Daoy (cell line): ENCODE measurements at places on chromosomes 7 and 10. TPM values are rescaled to one million over a fixed set of nuclear protein-coding genes. Genes with fewer than 3 reads are reported as not detected.

- no peak for DNase-seq
These were observed 17.7 kb upstream of the NODAL start for GRCh38 chr10:70459061-70459773.

GRCh38 chr7:104679085-104679484, 334.9 kb upstream of the KMT2E start:
- DNase-seq, result peak; percentile 15

- DNase-seq, result no peak
These were observed 128.4 kb downstream of the MTERF1 start for GRCh38 chr7:91752102-91752501.

Gene DRGX
- not detected in 2 replicates for total RNA-seq

DNA sequence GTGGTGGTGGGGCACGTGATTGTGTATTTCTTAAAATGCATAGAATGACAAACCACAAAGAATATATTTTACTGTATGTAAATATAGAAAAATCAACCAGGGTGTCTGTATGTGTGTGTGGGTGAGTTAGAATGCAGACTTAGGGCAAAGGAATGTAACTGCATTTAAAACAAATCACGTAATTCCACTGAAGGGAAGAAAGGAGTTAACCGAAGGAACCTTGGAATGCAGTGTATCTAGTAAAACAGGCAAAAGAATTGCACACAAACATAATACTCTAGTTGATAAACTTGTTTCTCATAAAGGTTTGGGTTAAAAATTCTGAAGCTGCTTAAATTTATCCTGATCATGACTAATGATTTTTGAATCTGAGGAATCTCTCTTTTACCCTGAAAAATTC, 134.9 kb downstream of the ADRA2A start:
- no peak for DNase-seq

GRCh38 chr7:16428182-16428581, 6.8 kb upstream of the CRPPA start:
- no peak for DNase-seq

DNA sequence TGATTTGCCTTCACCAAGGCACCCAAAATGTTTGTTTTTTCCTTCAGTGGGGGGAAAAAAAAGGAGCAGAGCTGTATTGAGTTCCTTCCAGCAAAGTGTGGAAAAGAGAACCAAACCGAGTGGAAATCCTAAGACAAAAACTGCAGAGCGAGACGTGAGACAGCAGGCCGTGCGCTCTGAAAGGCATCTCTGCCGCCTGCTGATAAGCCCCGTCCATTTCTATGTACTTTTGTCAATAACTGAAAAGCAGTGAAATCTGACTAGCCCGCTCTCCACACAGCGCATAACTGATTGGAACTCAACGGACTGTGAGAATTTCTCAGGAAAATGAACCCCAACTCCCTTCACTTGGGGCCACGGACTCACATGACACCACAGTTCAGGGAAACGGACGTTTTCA, 83.2 kb downstream of the COBL start:
- no peak for DNase-seq

DNA sequence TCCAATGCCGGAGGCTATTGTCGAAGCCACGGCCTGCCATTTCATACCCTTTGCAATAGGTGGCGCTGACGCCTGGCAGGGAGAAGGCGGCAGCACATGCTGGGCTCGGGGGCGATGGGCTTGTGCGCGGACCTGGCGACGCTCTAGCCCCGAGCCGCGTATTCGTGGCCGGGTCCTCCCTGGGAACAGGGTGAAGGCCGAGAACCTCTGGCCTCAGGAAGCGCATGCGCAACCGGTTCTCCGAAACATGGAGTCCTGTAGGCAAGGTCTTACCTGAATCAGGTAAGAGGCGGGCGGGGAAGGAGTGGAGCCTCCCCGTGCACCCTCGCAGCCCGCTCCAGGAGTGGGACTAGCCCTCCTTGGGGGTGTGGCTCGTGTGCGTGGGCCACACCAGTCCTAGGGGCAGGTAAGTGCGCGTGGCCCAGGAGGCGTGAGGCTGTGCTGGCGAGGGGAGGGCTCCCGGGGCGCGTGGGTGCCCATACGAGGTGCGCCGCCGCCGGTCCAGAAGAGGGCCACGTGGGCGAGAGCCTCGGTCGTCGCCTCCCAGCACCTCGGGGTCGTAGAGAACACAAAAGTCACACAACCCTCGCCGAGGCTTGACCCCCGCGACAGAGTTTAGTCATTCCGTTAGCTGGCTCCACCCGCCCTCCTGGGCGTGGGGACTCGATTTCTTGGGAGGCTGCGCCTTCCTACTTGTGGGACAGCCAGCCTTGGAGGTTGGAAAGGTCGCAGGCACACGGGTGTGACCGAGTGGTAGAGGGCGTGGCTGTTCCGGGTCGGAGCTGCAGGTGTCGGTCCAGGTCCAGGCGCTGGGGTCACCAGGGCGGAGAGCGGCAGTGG, 5.6 kb upstream of the MEST start:
- DNase-seq, result peak; percentile 49

Gene ABLIM1
- total RNA-seq, result 3.0 and 5.4 TPM in 2 replicates

DNA sequence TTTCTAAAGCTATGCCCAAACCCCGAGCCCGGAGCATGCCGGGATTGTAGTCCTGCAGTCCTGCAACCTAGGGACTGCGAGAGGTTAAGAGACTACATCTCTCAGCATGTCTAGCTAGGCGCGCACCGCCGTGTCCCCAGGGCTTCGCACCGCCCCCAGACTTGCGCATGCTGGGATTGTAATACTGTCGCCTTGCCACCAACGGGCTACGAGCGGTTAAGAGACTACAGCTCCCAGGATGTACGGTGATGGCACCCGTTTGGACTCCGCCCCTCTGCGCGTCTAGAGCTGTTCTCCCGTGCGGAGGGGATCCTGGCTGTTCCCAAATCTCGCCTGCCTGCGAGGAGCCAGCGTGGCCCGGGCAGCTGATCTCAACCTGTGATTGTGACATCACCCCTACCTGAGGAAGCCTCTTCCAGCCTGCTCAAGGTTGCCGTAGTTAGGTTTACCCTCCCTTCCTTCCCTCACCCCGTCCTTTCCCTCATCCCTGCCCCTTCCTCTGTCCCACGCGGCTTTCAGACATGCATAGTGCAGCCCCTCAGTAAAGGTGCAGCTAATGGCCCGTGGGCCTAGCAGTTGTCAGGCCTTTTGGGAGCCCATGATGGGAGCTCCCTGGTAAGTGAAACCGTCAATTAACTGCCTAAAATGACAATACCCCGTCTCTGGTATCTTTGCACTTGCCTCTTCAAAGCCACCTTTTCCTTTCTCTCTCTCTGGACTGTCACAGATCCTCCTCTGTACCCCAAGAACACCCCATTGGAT, 6.3 kb upstream of the ZNF736 start:
- DNase-seq, result peak; percentile 94

- DNase-seq, result no peak
These were observed 247.3 kb upstream of the PITRM1 start for GRCh38 chr10:3419719-3420495.

Gene RPA3
- 74.7 and 125 TPM in 2 replicates for total RNA-seq

DNA sequence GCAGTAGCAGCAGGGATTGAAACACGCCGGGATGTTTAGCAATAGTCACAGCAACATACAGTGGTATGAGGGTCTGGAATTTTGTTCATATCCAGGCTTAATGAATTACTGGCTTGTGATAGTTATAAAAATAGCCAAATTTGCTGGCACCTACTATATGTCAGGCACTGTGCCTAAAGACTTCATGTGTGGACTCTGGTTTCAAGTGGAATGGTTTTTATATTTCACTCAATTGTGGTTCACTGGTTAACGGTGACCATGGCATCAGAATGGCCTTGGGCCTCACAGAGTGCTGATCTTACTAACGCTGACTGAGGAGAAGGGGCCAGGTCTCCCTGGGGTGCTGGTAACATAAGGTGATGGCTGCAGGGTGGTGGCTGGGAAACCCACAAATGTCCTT, 55.7 kb downstream of the CELF2 start:
- DNase-seq, result no peak

- DNase-seq, result no peak
These were observed 20.6 kb downstream of the ACSL5 start for GRCh38 chr10:112394475-112394875.

Gene MPP7
- total RNA-seq, result 1.9 and 2.0 TPM in 2 replicates

Gene ZNF212
- total RNA-seq, result 12.0 and 14.9 TPM in 2 replicates

GRCh38 chr10:58637352-58637751, 124.7 kb downstream of the BICC1 start:
- DNase-seq, result peak; percentile 73

GRCh38 chr10:48234295-48234694, 40.2 kb downstream of the FRMPD2 start:
- no peak for DNase-seq

GRCh38 chr7:83517035-83517700, 131.8 kb downstream of the SEMA3E start:
- no peak for DNase-seq

Gene AKR1B1
- total RNA-seq, result 111 TPM in 2 replicates

GRCh38 chr7:96414931-96415292, 93.0 kb upstream of the SLC25A13 start:
- peak; percentile 57 for DNase-seq

Gene MYOZ1
- total RNA-seq, result not detected in 2 replicates

Gene TDRD1
- 0.06 TPM in 1 of 2 replicates, not detected in the other for total RNA-seq
